ENCODE measurements at places on chromosomes 16 and 17.

GRCh38 chr17:49523706-49524472 lies 28.8 kb downstream of the NGFR start:
- no peak for DNase-seq

DNA sequence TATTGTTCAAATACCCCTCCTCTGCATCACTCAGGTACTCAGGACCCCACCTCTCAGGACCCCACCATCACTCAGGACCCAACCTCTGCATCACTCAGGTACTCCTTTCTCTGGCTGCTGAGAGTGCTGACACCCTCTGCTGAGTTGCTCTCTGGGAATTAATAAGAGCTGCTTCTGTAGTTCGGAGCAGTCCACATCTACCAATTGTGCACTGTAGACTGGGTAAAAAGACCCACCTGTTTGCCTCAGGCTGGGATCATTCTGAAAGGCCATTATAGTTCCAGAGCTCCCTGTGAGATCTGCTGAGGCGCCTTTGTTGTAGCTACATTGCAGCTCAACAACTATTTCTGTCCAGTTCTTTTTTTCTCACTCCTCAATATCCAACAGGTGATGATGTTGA lies 276.3 kb upstream of the MYOCD start:
- DNase-seq = no peak

- no peak for DNase-seq
Measured at GRCh38 chr16:53952215-53953208, 248.6 kb downstream of the FTO start.

- DNase-seq = no peak
Measured at GRCh38 chr17:29038085-29038795, 4.7 kb upstream of the PIPOX start.

GRCh38 chr17:66805567-66805966 lies 29.4 kb upstream of the CACNG5 start:
- no peak for DNase-seq

GRCh38 chr16:87426423-87427215 lies 34.5 kb downstream of the MAP1LC3B start:
- DNase-seq = no peak

GRCh38 chr16:70254180-70254964 lies 2.6 kb upstream of the EXOSC6 start:
- no peak for DNase-seq

- no peak for DNase-seq
Measured at GRCh38 chr16:20859699-20860098, 40.5 kb downstream of the DCUN1D3 start.

Data from stimulated activated CD8-positive, alpha-beta memory T cell treated with anti-CD3 and anti-CD28 coated beads, Interleukin-7, amount 100 ng/mL, for 1 hour (primary cell).